ENCODE measurements at places on chromosomes 4 and X.
A peak's percentile ranks its signal among the peaks of the same experiment; 100 is the strongest.

DNA sequence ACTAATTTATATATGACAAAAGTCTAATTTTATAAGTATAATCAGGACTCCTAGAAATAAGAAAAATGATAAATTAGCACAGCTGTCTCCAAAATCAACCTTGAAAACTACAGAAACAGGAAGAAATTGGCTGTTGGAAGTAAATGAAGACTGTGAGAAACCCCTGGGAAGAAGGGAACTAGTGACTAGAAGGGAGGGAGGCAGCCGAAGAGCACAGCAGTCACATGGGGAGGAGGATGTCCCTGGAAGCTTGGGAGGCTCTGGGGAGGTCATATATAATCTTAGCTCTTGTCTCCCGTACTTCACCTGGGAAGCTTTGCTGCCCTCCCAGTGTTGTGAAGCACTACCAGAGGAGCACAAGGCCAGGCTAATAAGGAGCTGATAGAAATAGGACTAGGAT, 8.9 kb upstream of the TMA16 start:
- no peak for DNase-seq

DNA sequence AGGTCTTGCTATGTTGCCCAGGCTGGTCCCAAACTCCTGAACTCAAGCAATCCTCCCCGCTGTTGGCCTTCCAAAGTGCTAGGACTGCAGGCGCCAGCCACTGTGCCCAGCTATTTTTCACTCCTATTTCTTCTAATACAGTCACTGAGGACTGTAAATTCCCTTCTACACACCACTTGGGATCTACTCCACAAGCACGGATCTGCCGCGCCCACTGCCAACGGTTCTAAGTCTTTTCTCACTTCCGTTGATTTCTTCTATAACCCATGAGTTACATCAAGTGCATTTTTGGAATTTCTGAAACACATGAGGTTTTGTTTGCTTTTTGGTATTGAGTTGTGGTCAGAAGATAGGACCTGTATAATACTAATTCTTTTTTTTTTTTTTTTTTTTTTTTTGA, 48.6 kb downstream of the FAM53A start:
- DNase-seq = no peak

GRCh38 chr4:158193171-158193749, 17.0 kb upstream of the TMEM144 start:
- no peak for DNase-seq

GRCh38 chr4:182062936-182063335, 180.3 kb upstream of the TENM3 start:
- peak; percentile 37 for DNase-seq

DNA sequence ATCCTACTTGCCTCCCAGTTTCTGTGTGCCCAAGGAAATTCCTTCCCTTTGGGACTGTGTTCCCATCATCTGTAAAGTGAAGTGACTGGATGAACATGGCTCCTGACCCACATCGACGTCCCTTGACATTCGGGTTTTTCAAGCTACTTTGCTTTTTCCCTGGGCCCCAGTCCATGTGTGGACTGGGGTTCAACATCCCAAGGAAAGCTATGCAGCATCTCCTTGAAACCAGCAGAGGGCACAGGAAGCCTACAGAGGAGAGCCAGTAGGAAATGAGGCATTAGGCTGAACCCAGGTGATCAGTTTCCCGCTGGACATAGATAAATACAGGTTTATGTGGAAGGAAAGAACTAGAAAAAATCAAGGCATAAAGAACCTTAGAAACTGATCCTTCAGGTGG, 145.1 kb upstream of the ARHGEF9 start:
- DNase-seq = no peak

DNA sequence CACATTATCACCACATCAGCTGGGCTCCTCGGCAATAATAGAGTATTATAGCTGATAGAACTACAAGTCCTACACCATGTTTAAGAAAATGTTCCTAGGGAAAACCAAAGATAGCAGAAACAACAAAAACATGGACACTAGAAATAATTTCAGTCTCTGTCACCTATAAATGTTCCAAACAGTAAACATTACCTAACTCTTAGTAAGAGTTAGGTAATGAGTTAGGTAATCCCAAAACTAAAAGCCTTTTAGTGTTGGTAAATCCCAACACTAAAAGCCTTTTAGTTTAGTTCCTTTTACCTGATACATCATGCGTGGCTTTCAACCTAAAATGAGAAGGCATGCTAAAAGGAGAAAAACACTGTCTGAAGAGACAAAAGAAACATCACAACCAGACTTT, 35.5 kb downstream of the MAGED2 start:
- no peak for DNase-seq

GRCh38 chr4:22129454-22130029, 181.0 kb upstream of the KCNIP4 start:
- DNase-seq = peak; percentile 11

- no peak for DNase-seq
Observed at GRCh38 chr4:55884093-55884850, 30.8 kb downstream of the EXOC1 start.

DNA sequence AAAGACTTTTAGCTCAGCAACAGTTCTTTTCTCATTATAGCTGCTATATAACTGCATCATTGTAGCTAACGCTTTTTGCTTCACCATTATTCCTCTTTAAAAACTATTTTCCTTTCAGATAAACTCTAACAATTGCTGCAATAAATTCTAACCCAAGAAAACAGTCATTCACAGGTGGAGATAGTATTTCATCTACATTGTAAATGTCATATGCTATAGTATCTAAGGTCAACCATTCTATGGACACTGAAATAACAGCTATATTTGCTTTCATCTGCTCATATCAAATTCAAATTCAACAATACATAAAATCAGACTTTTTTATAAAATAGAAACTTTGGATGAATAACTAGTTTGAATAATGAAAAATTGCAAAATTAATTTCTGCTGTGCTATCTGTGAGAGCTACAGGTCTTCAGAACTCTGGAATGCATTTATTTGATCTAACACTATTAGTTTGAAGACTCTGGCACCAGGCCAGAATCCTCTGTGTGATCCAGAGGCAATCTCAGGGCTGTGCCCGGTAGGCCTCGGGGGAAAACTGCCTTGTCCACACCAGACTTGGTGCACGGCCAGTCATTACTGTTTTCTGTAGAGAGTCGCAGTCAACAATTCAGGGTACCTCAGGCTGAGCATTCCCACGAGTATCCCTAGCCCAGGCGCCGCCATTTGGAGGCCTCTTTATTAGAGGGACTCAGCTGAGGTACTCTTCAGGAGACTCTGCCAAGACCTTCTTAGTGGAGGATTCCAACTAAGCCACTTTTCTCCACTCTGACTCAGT, 332.4 kb downstream of the SLC7A11 start:
- DNase-seq = no peak

DNA sequence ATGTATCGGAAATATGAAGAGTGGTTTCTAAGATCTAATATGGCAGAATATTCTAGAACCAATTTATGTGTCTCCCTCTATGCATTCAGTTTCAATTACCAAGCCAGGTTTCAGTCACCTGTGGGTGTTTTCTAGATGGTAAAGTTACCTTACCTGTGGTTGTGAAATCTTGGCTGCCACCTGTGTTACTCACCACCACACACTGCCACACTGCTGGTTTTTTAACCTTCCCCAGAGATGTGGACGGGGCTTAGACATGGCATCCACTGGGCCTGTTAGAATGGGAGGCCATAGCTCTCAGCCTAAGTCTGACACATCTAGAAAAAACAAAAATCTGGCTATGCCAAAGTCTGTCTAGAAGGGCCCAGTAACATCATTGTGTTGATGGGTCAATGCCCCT, 896.5 kb upstream of the PABPC4L start:
- no peak for DNase-seq

DNA sequence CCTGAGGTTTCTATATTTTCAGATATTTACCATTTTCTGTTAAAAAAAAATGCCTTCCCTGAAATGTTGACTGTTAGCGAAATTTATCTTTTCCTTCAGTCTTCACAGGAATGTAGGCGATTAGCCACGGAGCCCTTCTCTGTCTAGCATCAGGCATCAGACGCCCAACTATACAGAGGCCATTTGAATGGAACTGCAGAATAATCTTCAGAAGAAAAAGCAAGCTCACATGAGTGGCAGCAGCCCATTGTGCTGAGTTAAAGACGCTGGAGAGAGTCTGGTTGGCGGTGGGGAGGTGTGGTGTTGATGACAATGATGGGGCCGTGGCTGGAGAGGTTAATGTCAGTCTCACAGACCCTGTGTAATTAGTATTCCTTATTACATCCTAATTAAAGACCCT, 196.8 kb upstream of the LEF1 start:
- DNase-seq = no peak

GRCh38 chrX:131626681-131627296, 82.9 kb downstream of the OR13H1 start:
- DNase-seq = no peak

- DNase-seq = no peak
Observed at GRCh38 chr4:109648997-109649575, 54.2 kb downstream of the CASP6 start.

DNA sequence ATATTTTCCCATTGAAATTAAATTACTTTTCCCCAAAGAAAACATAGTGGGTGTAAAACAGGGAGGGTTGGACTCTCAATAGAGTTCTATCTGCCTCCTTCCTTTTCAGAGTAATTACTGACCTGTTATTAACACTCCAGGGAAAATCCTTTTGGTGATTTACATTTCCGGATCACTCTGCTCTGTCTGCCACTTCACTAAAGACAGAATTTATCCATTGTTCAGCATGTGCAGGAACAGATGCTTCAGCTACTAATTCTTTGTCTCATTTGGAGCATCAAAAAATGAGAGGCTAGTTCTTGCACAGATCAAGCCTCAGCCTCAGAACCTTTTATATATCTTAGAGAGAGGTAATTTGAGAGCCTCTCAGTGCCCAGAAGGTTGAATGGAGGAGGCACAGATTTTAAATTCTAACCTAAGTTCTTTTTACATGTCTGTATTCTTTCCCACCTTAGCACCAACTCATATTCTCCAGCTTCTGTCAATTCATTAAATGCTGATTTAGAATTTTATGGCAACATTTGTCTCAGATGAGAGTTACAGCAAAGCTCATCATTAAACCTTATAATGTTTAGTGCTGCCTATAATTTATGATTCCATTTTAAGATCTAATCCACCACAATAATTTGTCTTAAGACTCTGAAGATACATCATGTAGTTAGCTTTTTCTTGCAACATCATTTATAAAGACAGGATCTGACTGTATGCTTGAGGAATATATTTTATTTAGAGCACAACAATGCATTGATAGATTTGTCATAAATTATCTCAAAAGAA, 1494.4 kb downstream of the STIM2 start:
- DNase-seq = no peak

GRCh38 chr4:2930758-2931511, 32.3 kb downstream of the NOP14 start:
- no peak for DNase-seq

DNA sequence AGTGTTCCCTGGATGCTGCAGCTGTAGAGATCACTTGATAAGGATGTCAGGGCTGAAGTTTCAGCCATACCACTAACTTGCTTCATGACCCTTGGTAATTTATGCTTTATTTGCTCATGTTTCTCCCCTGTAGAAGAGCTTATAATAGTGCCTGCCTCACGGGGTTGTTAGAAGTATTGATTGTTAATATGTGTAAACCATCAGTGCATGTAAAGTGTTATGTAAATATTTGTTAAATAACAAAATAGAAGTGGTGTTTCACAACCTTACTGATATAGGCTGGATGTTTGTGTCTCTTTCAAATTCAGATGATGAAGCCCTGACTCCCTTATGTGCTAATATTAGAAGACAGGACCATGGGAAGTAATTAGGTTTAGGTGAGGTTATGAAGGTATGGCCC, 1.5 kb upstream of the CXCL2 start:
- no peak for DNase-seq

DNA sequence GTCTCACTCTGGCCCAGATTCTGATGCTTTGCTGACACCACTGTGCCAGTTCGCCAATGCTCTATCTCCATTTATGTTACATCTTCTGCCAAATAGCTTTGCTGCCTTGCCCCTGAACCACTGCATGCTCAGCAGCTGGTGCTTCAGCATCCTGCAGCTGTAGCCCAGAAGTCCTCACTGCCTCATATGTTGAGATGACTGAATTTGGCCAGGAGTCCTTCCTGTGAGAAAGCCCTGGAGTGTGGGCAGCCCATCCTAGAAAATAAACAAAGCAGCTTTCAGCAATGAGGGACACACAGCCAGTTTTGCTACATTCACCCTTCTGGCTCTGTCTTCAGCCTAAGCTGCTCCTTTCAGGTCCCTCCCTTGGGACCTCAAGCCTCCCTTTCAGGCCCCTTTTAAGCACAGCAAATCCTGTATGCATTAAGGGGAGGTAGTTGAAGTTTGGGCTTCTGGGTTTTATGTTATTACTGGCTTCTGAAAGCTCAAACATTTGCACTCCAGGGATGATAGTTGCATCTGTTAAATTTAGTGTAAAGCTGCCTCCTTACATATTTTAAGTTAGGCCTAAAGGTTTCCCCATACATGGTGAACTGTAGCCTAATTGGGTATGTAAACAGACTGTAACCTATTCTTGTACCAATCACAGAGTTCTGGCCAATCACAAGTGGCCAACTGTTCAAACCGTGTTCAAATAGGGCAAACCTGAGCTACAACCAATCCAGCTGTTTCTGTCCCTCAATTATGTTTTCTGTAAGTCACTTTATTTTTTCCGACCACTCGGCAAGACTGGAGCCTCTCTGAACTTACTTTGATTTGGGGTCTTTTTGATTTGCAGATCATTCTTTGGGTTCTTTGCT, 2.1 kb upstream of the TMEM165 start:
- DNase-seq = no peak

- DNase-seq = no peak
Observed at GRCh38 chr4:138644322-138644721, 371.3 kb upstream of the NOCT start.

DNA sequence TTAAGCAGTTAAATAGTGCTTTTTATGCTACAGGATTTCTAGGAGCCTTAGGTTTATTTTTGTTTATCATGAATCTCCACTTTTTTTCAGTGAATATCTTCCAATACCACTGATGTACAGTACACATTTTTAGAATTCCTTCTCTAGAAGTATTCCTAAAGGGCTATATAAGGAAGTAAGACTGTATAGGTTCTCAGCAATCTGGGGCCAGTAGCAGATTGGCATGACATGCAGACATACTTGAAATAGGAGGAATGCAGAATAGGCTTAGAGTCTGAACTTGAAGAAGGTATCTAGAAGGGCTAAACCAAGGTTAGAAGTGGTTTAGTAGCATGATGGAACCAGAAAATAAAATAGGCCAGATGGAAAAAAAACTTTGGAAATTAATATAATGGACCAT, 29.8 kb downstream of the HEPH start:
- DNase-seq = no peak

DNA sequence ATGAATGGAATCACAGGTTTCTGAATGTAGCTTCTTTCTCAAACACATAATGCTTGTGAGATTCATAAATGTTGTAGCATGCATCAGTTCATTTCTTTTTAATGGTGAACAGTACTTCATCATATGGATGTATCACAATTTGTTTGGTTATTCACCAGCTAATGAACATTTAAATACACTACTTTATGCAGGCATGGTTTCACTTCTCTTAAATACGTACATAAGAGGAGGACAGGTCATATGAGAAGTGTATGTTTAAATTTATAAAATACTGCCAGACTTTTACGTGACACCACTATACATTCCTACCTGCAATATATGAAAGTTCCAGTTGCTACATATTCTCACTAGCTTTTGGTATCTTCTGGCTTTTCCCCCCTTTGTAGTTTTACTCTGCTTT, 65.4 kb downstream of the ANKRD17 start:
- DNase-seq = no peak

GRCh38 chr4:183407635-183408464, 36.6 kb upstream of the CDKN2AIP start:
- DNase-seq = no peak

- DNase-seq = no peak
Observed at GRCh38 chr4:78622253-78622979, 70.8 kb downstream of the ANXA3 start.

- DNase-seq = no peak
Observed at GRCh38 chrX:65300104-65300809, 234.3 kb downstream of the LAS1L start.

Data from AG09309 (cell line).